Stimulated activated CD8-positive, alpha-beta memory T cell treated with anti-CD3 and anti-CD28 coated beads, Interleukin-7, amount 100 ng/mL, for 4 hours (primary cell): ENCODE measurements at places on chromosomes 7 and 10.

GRCh38 chr7:144410441-144410840, 6.9 kb upstream of the NOBOX start:
- DNase-seq, result no peak

DNA sequence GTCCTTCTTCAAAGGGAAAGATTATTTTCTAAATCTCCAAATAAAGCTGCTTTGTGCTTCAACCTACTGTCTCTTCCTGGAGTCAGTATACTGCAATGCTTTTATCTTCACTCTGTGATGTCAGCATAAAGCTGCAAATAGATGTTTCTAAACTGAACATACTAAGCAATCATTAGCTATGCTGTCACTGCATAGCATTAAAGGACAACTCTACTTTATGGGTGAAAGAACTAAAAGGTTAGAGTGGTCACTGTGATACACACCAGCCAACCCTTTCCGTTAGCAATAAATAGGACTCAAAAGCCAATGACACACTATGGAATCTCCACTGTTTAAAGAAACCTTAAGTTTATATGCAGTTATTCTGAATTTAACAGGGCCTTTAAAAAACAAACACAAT, 1.8 kb downstream of the CCDC186 start:
- no peak for DNase-seq

DNA sequence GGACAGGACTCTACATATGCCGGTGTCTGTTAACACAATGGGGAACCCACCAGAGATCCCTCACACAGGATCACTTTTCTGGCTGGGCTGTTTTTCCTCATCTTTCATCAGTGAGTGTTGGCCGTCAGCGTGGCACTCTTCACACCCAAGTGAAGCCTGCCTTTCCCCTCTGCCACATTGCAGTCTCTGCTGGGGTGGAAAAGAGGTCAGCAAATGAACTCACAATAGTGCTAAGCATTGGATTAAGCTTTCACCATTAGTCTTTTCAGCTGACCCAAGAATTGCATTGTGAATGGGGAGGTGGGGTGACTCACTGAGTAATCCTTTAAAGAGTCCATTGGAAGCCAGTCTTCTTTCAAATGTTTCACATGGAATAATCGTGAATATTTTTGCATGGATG, 143.0 kb downstream of the KIAA1217 start:
- no peak for DNase-seq

GRCh38 chr7:100467638-100468373, 3.7 kb upstream of the SPACDR start:
- no peak for DNase-seq

DNA sequence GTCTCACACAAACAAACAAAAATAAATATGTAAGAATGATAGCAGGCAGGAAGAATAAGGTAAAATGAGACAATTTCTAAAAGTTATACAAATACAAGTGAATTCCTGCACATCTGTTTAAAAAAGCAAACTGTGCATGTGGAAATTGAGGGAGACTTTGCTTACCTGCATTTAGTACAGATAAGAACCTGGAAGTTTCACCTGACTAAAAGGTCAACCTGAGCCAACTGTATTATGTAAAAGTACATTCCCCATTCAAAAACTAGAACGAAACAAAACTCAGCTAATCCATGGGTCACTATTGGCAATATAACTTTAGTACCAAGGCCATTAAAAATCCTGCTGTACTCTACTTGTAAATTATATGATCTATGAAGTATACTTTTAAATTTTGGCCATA, 127.1 kb downstream of the DOCK4 start:
- no peak for DNase-seq

DNA sequence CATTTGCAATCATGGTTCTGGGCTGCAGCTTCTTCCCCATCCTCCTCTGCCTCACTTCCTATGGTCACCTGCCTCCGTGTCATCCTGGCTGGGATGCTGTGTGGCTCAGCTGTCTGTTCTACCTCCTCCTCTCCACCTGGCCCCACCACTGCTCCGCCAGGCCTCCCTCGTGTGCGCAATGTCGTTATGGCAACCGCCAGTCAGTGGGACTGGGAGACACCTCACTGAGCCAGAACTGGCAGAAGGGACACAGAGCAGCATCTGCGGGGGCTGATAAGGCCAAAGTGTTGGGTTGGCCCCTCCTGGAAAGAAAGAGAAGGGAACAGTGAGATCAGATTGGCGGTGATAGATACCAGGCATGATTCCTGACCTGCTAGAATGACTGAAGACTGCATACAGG, 527.5 kb downstream of the INHBA start:
- DNase-seq, result no peak

- no peak for DNase-seq
Measured at GRCh38 chr7:82444220-82444909, 788 bp upstream of the CACNA2D1 start.

- no peak for DNase-seq
Measured at GRCh38 chr10:15588151-15588550, 131.6 kb downstream of the ITGA8 start.

DNA sequence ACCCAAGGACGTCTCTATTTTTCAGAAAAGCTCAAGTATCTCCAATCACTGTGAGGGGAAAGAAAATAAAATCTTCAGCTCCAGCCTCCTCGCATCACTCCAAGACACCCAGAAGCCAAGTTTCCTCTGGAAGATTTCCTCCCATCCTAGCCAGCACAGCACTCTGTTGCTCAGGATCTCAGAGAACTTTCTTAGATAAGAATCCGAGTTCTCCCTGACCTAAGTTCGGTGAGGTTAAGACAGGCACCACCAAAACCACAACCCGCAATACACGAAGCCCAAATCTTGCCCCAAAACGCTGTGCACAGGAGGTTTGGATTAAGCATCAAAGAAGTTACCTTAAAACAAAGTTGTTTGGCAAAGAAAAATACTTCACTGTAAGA, 4.2 kb downstream of the FAM53B start:
- DNase-seq, result no peak

- no peak for DNase-seq
Measured at GRCh38 chr7:36348771-36349170, 40.9 kb upstream of the ANLN start.

GRCh38 chr10:68594405-68594804, 34.3 kb downstream of the TET1 start:
- DNase-seq, result no peak

- no peak for DNase-seq
Measured at GRCh38 chr10:27834476-27834875, 88.9 kb upstream of the MKX start.
